ENCODE measurements at places on chromosomes 1 and 21. TPM values are rescaled to one million over a fixed set of nuclear protein-coding genes. Genes with fewer than 3 reads are reported as not detected.

DNA sequence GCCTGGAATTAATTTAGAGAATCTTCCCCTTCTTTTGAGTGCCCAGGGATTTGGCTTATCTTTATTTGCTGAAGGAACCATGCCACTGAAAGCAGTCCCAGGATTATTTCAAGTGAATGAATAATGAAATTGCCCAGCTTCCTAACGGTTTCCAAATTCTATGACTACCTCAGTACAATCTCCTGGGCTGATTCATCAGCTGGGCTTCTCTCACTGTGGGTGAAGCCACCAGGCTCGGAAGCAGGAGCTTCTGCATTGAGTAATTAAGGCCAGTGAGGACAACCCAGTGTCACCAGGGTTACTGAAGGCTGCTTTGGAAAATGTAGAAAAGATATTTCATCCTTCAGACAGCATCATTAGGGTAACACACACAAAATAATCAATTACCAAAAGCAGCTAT, 169.8 kb downstream of the DAB1 start:
- no peak for DNase-seq

DNA sequence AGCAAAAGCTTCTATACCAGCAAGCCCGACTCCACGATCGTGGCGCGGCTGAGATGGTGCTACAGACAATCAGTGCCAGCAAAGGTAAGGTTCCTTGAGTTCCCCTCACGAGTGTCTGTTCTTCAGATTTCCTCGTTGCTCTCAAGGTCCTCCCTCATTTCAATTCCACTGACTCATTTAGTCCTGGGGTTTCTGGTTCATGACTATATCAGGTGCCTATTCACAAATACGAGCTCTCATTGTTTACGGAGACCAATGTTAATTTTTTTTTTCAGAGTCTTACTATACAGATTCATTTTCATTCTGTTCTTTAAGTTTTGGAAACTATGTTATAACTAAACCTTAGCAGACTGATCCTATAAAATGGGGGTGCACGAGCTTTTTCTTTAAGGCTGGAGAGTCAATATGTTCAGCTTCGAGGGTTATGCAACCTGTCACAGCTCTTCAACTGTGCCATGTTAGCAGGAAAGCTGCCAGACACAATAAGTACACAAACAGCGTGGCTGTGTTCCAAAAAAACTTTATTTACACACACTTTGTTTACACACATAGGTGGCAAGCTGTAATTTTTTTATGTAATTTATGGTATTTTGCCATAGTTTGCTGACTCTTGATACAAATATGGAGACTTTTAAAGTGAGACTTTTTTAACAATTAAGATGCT, 134.3 kb downstream of the ZP4 start:
- DNase-seq, result no peak

DNA sequence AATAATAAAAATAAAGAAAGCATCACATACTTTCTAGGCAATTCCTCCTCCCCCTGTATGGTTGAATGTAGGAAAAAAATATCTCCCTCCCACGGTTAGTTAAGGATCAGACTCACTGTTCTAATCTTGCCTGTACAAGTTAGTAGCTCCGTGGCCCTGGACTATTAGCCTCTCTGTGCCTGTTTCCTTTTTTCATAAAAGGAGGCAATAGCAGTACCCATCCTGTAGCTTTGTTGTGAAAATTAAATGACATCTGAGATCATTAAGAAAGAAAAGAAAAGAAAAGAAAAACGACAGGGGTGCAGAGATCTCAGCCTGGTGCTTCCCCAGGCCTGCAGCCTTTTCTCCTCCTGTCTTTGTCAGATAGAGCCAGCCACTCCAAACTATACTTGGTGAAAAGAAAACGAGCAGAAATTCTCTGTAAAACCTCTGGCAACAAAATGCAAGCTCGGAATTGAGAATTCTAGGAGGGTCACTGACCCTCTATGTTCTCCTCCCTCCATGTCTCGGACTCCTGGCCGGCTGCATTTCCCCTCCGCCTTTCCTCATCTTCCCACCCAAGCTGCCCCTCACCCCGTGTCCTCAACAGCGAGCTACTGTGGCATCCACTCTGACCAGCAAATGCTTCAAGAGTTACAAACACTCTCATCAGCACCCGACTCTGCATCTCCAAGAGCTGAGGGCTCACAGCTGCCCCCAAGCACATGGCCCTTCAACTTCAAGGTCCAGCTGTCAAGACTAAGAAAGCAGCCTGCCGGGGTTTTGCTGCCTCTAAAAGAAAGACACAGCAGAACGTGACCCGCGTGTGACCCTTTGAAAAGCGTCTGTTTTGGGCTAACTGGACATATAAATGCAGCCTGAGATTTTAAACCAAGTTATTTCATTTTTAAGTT, 13.6 kb downstream of the RIPK4 start:
- no peak for DNase-seq

DNA sequence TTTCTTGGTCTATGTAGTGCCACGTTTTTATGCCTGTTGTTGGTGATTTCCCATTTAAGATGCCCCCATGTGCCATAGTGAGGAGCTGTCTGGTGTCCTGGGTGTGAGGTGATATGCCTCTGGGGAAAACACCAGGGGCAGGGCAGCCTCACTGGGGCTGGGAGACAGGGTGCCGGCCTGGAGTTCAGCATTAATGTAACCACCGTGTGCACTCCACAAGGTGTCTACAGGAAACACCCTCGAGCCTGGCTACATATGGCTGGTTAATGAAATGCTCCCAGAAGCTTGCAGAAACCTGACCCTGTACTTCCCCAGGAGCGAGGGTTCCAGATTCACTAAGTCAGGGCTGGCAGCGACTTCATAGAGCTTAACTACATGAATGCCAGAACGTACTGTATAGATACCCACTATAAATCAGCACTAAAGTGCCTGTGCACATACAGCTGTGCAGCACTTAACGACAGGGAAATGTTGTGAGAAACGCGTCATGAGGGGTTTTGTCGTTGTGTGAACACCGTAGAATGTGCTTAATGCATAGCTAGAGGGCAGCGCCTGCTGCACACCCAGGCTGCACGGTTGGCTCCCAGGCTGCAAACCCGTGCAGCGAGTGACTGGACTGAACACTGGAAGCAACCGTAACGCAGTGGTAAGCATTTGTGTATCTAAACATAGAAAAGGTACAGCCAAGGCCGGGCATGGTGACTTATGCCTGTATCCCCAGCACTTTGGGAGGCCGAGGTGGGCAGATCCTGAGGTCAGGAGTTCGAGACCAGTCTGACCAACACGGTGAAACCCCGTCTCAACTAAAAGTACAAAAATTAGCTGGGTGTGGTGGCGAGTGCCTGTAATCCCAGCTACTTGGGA, 10.4 kb downstream of the TFF2 start:
- no peak for DNase-seq

GRCh38 chr1:82728206-82728605, 927.5 kb downstream of the ADGRL2 start:
- no peak for DNase-seq

DNA sequence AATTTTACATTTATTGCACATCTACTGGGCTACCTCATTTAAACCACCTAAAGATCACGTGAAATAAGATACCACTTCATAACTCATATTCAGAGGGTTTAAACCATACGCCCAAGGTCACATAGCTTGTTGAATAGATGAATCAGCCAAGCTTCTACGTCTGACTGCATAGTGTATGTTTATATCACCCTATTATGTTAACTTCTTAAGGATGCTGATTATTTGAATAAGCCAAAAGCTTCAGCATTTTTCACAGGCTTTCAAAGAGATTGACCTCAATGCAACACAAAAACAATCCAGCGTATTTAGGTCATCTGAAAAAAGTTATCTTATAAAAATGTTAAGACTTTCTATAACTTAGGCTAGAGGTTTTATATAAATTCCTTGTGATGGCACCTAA, 373.8 kb downstream of the TGFB2 start:
- DNase-seq, result no peak

The L1TD1 gene
- not detected for total RNA-seq

The EDN2 gene
- not detected for total RNA-seq
